SK-N-SH (cell line): ENCODE measurements at places on chromosomes 13 and 19.

DNA sequence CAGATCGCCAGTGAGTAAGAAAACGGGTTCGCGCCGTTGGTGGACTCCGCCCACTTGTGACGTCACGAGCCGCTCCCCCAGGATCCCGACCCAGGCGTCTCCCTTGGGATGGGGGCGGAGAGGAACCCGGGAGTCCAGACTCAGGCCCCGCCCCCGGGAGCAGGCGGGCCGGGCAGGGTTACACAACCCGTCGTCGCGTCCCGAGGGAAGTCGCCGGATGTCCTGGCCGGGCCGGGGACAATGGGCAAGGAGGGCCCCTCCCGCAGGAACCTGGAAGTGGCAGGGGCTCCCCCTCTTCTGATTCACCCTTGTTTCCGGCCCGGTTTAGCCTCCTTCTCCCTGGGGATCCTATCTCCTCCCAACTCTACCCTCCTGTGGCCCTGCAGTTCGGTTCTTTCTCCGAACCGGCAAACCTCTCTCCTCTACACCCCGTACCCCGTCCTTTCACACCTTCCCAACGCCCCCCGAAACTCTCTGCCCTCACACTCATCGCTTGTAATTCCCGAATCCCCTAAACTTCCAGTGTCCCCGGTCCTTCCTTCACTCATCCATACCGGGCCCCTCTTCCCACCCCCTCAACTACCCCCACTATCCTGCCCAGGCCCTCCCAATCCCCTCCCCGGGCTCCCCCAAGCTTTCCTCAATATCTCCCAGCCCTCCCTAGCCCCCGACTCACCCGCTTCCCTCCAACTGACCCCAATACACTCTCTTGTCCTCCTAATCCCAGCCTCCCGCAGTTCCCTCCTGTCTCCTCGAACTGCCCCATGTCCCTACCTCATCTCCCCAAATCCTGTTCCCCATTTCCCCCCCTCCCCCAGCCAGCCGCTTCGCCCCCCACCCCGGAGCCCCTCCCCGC is 20.0 kb upstream of the ERCC1 start:
- DNase-seq: peak; percentile 97

GRCh38 chr19:40314656-40315055 is 29.5 kb upstream of the AKT2 start:
- no peak for DNase-seq

DNA sequence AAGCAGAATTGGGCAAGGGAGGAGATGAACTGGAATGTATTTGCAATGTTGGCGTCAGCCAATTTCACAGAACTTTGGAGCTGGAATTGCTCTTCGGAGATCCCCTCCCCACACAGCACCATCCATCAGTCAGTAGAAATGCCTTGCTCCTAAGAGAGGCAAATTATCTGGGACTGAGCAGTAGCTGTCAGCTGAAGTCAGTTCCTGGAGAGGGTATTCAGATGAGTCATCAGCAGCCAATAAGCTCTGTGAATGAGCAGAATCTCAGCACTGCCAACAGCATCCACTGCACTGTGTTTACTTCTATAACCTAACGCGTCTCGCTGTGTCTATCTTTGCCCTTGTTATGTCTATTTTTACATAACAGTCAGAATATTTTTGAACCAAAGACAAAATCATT is 213.7 kb downstream of the SLITRK5 start:
- DNase-seq: peak; percentile 1

DNA sequence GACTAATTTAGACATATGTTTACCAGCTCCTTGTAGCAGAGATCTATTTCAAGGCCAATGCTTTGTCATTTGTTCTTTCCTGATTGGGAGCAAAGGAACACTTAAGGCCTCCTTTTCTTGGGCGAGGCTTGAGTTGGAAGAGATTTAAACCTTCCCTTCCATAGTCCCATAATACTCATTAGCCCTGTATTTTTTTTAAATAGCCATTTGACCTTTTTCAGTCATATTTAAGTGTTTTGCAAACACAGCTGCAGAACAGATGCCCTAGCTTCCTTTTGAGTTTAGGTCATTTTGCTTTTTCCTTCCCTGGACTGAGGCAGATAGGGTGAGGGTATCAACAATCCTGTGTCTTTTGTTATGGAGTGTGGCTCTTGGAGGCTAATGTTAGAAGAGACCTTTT is 198.3 kb downstream of the NBEA start:
- no peak for DNase-seq

DNA sequence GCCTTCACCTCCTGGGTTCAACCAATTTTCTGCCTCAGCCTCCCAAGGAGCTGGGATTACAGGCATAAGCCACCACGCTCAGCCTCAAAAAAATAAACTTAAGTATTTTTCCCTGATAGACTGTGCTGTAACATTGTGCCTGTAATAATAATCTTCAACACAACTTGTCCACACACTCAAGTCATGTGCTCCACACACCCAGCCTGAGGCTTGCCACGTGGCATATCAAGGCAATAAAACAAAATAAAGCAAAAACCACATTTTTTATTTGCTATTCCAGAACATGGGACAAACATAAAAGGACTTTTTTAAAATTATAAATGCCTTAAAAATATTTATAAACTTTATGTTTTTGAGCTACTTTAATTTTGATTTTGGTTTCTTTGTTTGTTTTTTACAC is 115.8 kb downstream of the NALCN start:
- DNase-seq: no peak

DNA sequence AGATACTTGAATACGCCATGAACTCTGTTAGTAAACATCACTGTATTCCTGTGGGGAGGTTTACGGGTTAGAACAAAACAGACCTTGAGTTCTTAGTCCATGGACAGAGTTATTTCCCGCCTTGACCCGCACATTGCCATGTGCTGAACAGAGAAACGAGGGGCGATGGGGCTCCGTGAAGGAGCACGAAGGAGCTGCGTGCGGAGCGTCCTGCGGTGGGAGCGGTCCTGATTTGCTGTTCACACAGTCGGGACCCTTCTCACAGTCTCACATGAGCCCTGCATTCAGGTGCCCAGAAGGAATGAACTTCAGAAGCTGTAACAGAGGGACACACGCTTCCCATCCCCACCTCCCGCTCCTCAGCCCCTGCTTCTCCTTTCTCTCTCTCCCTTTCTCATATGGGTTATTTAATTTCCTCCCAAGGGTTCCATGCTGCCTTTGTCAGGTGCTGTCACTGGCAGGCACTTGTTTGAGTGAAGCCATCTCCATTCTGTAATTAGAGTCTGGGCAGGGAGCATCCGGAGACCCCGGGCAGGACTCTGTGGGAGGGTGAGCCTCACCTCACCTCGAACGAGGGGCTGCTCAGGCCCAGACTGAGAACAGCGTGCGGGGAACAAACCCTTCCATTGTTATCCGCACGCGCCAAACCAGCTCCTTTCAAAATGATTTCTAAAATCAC is 76.9 kb downstream of the TEX29 start:
- no peak for DNase-seq

DNA sequence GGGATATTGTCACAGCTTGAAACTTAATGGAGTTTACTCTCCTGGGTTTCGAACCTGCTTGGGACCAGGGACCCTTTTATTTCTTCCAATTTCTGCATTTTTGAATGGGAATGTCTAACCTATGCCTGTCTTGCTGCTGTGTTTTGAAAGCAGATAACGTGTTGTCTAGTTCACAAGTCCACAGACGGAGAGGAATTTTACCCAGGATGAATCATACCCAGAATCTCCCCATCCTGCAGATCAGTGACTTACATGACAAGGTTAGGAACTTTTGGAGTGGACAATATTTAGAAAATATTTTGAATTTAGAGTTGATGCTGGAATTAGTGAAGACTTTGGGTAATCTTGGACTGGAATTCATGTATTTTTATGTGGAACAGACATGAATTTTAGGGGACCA is 68.6 kb upstream of the RFXAP start:
- DNase-seq: no peak

GRCh38 chr13:85321734-85322133 is 477.5 kb downstream of the SLITRK6 start:
- DNase-seq: no peak

- no peak for DNase-seq
Observed at GRCh38 chr19:18457483-18458331, 19.8 kb upstream of the ISYNA1 start.

DNA sequence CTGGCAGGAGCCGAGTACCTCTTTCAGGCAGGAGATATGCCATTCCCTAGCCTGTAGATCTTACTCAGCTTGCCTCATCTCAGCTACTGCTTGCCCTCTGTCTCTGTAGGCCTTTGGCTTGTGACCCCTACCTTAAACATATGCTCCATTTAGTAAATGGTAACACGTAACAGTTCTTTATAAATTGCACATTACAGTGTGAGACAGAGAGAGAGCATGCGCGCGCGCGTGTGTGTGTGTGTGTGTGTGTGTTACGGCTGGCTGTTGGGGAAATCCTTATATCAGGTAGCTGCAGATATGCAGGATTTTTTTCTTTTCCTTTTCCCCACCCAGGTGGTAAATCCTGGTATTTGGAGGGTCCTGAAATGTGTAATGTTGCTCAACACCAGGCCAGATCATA is 4.2 kb downstream of the SPINT2 start:
- DNase-seq: no peak

DNA sequence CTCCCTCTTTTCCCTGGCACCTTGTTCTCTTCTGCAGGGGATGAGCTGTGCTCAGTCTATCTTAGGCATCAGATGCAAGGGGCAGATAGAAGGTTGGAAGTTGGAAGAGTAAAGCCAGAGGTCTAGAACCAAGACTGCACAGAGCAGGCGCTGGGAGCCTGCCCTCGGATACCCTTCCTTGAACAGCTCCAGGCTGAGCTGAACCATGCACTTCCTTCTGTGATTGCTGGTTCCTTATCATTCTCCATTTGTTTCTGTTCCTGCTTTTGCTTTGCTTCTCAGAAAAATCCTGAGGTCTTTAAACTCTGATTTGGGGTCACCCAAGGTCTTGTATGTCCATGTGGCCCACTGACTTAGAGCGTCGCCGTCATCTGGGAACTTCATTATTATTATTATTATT is 36.3 kb downstream of the ARHGEF18 start:
- DNase-seq: no peak

- DNase-seq: no peak
Observed at GRCh38 chr19:55541091-55541490, 4.2 kb upstream of the SBK2 start.

- DNase-seq: no peak
Observed at GRCh38 chr13:99421758-99422585, 79.3 kb upstream of the TM9SF2 start.

GRCh38 chr19:10010247-10010691 is at the start of gene COL5A3:
TSS of gene COL5A3 (minus strand) at chr19:10010504. CDS start at chr19:10010385, 119 bp downstream.
- peak; percentile 51 for DNase-seq

DNA sequence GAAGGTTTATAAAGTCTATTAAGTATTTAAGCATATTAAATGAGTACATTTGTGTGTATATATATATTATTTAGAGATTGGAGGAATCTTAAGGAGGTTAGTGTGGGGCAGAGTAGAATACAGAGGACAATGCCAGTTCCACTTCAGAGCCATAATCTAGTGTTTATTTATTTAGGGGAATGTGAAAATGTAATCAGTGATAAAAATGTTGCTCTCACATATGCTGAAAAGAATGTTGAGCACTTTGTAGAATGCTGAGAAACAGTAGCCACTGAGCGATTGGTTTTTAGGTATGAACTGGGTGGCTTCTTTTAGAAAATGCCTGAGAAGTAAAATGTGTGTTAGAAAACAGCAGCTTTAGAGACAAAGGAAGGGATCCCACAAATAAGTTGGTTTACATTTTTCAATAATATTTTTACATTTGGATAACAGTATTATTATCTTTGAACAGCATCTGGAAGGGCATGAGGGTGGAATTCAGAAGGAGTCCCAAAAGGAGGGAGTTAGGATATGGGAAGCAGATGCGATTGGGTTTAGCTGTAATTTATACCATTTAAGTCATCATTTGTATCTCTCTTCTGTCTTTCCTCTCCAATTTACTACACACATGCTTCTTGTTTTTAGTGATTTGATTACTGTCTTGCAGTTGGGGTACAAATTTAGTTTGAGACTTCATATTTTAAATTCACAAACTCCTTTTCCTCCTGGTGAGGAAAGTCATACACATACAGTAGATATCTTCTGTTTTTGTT is 68.6 kb downstream of the NDFIP2 start:
- DNase-seq: peak; percentile 21

DNA sequence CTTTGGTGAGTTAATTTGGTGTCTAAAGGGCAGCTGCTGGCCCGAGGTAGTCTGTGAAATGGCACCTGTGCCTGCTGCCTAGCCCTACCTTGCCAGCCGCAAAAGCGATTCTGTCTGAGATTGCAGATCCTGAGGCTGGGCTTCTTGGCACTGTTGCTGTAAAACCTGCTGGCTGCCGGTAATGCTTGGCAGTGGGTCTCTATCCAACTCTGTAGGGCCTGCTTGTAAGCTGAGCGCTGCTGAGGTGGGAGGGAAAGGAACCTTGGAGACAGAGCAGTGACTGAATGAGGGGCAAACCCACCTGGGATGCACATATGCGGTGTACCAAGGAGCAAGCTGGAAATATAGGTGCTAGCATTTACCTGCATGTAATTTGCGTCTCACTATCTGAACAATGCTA is 11.7 kb downstream of the LCP1 start:
- no peak for DNase-seq

DNA sequence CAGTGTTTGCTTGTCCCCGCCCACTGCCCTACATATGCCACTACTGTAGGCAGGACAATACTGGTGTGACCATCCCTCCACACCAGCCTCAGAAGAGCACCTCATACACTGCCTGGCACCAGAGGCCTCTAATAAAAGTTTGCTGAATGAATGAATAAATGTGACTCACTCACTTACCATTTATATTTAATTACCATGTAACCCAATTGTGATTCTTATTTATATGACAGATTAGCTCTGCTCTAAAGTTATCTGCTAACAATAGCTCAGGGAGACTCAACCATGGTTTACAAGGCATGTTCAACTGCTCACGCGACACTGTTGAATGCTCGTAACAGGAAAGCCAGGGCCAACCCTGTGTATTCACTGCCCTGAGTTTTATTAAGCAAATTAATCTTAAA is 66.0 kb upstream of the DOCK9 start:
- no peak for DNase-seq

DNA sequence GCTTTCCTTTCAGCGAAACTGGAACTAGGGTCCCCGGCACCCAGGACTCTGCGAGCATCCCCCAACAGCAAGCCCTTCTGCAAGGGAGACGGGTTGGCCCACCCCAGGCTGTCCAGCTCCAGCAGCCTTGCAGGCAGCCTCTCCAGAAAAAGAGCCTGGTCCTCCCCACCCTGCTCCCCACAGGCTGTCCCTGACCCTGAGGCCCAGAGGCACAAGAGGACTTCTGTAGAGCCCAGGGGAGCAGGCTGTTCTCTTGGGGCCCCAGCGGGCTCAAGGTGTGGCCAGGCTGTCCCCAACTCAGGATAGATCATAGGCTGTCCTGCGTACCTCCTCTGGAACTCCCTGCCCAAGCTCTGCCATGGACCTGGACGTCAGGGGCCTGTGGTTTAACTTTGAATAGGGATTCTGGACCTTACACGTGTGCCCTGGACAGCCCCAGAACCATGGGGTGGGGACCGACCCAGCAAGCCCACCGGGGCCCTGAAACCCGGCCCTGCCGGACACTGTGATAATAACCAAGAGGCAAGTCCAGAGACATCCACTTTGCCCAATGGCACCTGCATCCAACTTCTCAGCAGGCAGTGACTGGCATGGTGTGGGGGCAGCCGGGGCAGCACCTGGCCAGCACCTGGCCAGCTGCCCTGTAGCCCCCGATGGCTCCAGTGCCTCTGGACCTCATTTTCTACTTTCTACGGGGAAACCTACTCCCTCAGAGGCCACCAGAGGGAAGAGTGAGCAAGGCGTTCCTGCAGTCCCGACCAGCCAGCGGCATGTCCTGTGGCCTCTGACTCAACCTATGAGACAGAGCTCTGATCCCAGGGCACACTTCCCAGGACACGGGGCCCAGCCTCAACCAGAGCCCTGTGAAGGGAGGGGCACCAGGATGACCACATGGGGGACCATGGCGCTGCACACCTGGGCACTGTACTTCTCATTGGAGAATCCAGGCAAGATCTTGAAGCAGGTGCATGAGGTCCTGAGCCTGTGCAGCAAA is 50.9 kb upstream of the TPM4 start:
- peak; percentile 61 for DNase-seq

- no peak for DNase-seq
Observed at GRCh38 chr19:39405958-39406655, 540 bp upstream of the ZFP36 start.
